NCI-H1930 (cell line): ENCODE measurements at places on chromosomes 3 and 15.

- peak; percentile 60 for DNase-seq
Measured at GRCh38 chr3:149352556-149352955, 19.1 kb upstream of the TM4SF18 start.

DNA sequence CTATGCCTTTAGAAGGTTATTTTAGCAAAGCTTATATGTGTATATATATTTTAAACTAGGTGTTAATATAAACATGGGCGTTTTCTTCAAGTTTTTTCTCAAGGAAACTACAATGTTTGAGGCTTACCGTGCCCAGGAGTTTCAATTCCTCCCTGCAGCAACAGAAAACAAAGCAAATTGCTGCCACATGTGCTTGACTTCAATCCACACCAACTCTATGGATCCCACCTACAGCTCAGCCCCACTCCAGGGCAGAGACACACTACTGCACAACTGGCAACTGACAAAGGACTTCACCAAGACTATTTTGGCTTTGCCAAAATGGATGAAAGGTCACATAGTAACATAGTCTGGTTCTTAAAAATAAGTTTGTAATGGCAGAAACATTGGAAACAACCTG is 346.6 kb downstream of the ERC2 start:
- no peak for DNase-seq

DNA sequence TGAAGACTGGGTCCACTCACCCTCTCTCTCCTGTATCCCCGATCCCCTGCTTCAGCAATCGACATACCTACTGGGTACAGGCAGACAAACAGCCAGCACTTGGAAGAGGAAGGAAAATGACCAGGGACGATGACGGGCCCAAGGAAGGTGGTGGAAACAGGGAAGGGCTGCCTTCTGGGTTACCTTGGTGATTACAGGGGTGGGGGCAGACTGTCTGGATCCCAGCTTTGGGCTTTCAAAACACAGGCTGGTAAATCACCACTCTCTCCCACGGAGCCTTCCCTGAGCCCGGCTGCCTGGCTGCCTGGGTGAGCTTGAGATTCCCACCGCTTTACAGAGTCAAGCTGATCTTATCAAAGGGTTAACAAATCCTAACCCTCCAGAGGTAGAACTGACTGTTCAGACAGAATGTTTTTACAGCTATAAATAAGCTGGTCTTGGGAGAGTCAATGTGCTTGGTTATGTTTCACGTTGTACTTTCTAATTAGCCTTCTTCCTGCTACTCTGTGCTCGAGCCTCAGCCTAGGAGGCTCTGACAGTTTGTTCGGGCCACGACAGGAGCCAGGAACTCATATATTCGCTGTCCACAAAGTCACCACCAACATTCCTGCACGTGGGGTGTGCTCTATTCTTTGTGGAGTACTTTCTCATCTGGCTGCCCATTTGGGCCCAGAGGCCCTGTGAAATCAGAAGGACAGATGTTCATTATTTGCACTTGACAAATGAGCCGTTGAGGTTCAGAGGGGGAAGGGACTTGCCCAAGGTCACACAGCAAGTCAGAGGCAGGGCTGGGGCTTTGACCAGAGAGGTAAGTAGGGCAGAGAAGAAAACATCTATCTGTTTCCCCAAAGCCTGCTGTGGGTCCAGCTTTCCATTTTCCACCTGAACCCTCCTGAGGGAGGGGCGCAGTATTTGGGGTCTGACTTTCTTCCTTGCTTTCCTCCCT is 63.5 kb downstream of the FEM1B start:
- DNase-seq = no peak

- no peak for DNase-seq
Measured at GRCh38 chr3:52310861-52311575, 5.1 kb upstream of the DNAH1 start.
